ENCODE measurements at places on chromosomes 5 and 9. TPM values are rescaled to one million over a fixed set of nuclear protein-coding genes. Genes with fewer than 3 reads are reported as not detected.

GRCh38 chr5:102771435-102771834, 16.3 kb downstream of the PAM start:
- H3K4me1 ChIP-seq = peaks cover 5% of the 10 kb centered on the region
- no peak overlapping the region for H3K4me3 ChIP-seq
- DNase-seq = no peak
- H3K27ac ChIP-seq = no peak overlapping the region
- H3K36me3 ChIP-seq = no peaks in the 10 kb centered on the region

DNA sequence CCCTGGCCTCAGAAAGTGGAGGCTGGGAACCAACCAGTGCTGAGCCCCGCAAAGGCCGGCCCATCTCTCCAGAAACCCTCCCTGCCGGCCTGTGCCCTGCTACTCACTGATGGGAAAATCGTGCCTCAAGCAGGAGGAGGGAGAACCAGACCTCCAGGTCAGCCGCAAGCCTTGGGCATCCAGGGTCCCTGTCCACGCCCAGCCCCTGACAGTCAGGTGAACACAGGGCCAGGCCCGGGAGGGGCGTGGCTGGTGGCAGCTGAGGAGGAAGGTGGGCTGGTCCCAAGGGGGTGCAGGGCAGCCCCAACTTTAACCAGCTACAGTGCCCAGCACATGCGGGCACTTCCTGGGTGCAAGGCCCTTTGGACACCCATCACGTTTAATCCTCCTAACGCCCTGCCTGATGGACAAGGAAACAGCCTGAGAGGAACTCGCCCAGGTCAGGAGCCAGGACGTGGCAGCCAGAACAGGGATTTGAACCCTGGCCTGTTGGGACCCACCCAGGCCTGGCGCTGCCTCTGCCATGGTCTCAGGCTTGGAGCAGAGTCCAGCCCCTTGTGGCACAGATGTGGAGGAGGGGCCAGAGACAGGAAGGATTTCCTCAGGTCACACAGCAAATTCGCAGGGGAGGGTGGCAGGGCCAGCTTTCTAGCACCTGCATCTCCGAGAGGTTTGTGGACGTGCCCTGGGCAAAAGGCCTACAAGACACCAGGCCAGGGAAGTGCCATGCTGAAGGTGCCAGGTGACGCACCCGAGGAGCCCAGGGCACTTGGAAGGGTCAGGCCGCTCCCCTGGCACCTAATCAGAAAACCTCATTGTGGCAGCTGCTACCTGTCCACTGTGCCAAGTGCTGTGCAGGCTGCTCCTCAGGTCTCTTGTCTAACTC, 4.5 kb downstream of the RALGDS start:
- no peaks in the 10 kb centered on the region for H3K27me3 ChIP-seq
- no peak overlapping the region for H3K4me3 ChIP-seq
- no peak for DNase-seq
- peaks cover 68% of the 10 kb centered on the region for H3K4me1 ChIP-seq
- no peaks in the 10 kb centered on the region for H3K36me3 ChIP-seq
- H3K27ac ChIP-seq = peak overlapping the region; percentile 43

DNA sequence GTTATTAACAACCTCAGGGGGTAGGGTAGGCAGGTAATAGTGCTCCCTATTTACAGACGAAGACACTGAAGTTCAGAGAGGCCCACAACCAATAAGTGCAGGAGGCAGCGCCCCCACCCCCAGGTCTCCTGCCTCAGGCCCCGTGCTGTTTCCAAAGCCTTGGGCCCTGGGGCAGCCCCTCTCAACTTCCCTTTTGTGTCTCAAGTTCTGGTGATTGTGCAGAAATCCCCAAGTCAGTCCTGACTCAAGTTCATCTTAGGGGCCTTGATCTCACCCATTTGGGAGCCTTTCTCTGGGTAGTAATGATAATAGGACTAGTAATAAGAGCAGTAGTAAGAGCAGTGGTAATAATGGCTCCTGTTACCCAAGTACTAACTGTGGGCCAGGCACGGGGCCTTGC, 35.5 kb upstream of the ASS1 start:
- no peak overlapping the region for H3K27ac ChIP-seq
- no peaks in the 10 kb centered on the region for H3K36me3 ChIP-seq
- H3K27me3 ChIP-seq = no peaks in the 10 kb centered on the region
- H3K4me3 ChIP-seq = no peak overlapping the region

GRCh38 chr5:5523066-5523505, 100.6 kb downstream of the ICE1 start:
- no peaks in the 10 kb centered on the region for H3K36me3 ChIP-seq
- DNase-seq = peak; percentile 46
- no peaks in the 10 kb centered on the region for H3K27me3 ChIP-seq
- H3K4me1 ChIP-seq = peaks cover 7% of the 10 kb centered on the region

DNA sequence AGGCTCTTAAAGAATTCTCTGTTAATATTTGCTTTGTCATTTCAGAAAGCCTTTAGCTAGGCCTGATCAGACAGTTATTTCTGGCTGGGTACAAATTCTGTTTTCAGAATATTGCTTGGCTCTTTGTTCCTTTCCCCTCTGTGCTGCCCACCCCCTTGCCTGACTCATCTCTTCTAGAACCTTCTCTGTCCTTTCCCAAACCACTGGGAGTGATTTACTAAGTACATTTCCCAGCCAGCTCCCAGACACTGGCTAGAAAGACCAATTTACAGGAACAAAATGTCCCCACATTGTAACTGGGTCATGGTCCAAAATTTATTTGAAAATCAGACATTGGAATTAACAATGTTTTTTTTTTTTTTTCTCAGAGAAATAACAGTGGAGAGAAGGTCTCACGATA, 133.1 kb upstream of the MAP1B start:
- no peak overlapping the region for H3K4me3 ChIP-seq
- no peaks in the 10 kb centered on the region for H3K4me1 ChIP-seq
- H3K27ac ChIP-seq = no peak overlapping the region
- no peaks in the 10 kb centered on the region for H3K27me3 ChIP-seq

- H3K27ac ChIP-seq = no peak overlapping the region
- peaks cover 3% of the 10 kb centered on the region for H3K36me3 ChIP-seq
- H3K4me1 ChIP-seq = peaks cover 7% of the 10 kb centered on the region
- H3K27me3 ChIP-seq = no peaks in the 10 kb centered on the region
- DNase-seq = no peak
Measured at GRCh38 chr9:137078701-137079400, 1.5 kb downstream of the UAP1L1 start.

DNA sequence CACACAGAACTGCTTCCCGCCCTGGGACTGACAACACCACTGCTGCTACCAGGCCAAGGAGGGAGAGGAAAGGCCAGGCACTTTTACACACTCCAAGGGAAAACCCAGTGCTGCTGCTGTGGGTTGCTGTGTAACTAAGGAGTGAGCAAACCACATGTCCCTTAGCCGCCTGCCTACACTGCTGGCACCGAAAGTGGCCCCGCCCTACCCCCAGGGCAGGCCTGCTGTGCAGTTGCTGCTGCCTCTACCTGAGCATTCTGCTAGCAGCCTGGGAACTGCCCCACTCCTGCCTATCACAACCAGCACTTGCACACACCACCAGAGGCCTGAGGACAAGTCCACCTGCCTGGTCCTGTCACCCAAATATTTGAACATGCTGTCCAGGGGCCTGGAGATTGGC, 740.9 kb downstream of the DTWD2 start:
- H3K36me3 ChIP-seq = no peaks in the 10 kb centered on the region
- no peak overlapping the region for H3K27ac ChIP-seq
- no peaks in the 10 kb centered on the region for H3K27me3 ChIP-seq
- no peaks in the 10 kb centered on the region for H3K4me1 ChIP-seq

- no peaks in the 10 kb centered on the region for H3K27me3 ChIP-seq
- H3K36me3 ChIP-seq = no peaks in the 10 kb centered on the region
- H3K4me3 ChIP-seq = no peak overlapping the region
- no peak for DNase-seq
- H3K27ac ChIP-seq = no peak overlapping the region
Measured at GRCh38 chr9:124490004-124490403, 17.2 kb downstream of the NR5A1 start.

DNA sequence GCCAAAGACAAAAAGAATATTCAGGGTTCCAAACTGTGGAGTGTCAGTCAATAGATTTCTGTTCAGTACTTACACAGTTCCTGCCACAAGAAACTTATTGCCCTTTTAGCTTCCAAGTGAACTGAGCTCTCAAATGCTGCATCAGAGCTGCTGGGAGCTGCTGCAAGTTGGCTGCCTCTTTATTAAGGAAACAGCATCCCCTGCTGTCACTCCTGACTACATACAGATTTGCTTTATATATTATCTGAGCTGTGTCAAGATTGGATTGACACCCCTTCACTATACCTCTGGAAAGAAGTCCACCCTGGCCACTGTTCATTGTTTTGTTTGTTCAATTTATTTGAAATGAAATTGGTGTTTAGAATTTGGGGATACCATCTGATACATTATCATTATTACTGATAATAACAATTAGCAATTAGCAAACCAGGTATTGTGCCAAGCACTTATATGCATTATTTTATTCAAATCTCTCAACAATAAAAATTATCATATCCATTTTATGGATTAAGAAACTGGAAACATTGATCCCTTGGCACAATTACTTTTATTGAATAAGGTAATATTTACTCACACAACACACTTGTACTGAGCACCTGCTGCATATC, 16.4 kb upstream of the C5orf58 start:
- no peaks in the 10 kb centered on the region for H3K4me1 ChIP-seq
- no peaks in the 10 kb centered on the region for H3K27me3 ChIP-seq
- H3K4me3 ChIP-seq = no peak overlapping the region

GRCh38 chr5:39426746-39427105, 1.9 kb upstream of the DAB2 start:
- H3K4me3 ChIP-seq = no peak overlapping the region
- H3K36me3 ChIP-seq = no peaks in the 10 kb centered on the region
- peaks cover 4% of the 10 kb centered on the region for H3K4me1 ChIP-seq
- no peak for DNase-seq

GRCh38 chr5:141149812-141150211, at the start of gene PCDHB6:
Gene PCDHB6 (plus strand): TSS chr5:141150057. CDS start chr5:141150258, 201 bp downstream.
- no peak for DNase-seq
- no peak within 1 kb of the TSS for H3K27ac ChIP-seq
- no peak within 1 kb of the TSS for H3K4me3 ChIP-seq
- no peaks in the 10 kb centered on the region for H3K36me3 ChIP-seq
- no peaks in the 10 kb centered on the region for H3K27me3 ChIP-seq
- H3K4me1 ChIP-seq = no peaks in the 10 kb centered on the region

DNA sequence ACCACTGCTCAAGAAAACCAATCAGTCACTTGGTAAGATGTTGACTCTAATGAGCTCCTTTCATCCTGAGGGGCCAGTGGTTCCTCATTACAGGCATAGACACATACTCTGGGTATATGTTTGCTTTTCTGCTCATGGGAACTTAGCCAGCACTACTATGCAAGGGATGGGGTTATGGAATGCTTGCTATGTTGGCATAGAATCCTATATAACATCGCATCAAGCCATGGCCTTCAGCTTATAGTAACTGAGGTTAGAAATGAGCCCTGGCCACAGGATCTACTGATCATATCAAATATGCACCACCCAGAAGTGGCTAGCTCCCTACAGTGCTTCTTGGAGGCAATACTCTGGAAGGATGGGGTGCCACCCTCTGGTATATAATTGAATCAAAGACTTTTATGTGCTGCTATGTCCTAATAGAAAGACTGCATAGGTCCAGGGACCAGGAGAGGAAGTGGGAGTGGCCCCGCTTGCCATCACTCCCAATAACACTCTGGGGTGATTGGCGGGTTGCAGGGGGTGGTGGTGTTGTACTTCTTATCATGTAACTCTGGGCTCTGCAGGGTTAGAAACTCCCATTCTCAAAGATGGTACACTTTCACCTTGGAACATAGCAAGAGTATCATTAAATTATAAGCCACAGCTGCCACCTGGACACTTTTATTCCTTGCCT, 70.3 kb downstream of the ZNF366 start:
- no peak overlapping the region for H3K27ac ChIP-seq
- no peaks in the 10 kb centered on the region for H3K36me3 ChIP-seq
- H3K27me3 ChIP-seq = no peaks in the 10 kb centered on the region
- DNase-seq = no peak
- no peak overlapping the region for H3K4me3 ChIP-seq

- H3K4me3 ChIP-seq = no peak overlapping the region
- H3K27ac ChIP-seq = no peak overlapping the region
- H3K27me3 ChIP-seq = no peaks in the 10 kb centered on the region
- no peak for DNase-seq
Measured at GRCh38 chr5:60992871-60993270, 47.9 kb downstream of the NDUFAF2 start.

GRCh38 chr5:73447530-73448462, 781 bp downstream of the FOXD1 start:
- peak; percentile 28 for DNase-seq
- peaks cover 82% of the 10 kb centered on the region for H3K27me3 ChIP-seq
- H3K4me1 ChIP-seq = peaks cover 16% of the 10 kb centered on the region
- H3K27ac ChIP-seq = no peak overlapping the region

DNA sequence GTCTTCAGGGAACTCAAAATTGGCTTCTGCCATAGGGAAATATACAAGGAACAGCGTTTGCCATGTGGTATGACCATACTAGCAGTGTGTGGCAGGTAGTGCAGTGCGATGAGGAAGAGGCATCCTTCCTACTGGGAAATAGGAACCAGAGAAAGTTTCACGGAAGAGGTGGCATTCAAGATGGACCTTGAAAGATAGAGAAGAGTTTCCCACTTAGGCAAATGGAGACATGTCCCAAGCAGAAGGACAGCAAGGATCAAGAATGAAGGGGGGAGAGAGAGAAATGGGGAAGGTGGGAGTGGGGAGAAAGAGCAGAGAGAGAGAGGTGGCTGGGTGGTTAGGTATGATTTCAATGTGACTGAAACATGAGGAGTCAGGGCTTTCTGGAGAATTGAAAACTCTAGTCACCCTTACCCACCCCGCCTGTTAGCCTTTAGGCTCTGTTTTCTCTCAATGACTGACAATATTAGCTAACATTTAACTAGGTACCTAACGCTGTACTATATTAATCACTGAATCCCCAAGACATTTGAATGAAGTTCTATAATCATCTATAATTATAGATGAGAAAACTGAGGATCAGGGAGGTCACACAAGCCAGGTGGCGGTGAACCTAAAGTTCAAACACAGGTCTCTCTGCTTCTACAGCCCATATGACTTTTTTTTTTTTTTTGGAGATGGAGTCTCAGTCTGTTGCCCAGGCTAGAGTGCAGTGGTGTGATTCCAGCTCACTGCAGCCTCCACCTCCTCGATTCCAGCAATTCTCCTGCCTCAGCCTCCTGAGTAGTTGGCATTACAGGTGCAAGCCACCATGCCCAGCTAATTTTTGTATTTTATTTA, 171.3 kb downstream of the NR3C1 start:
- no peak for DNase-seq
- H3K27ac ChIP-seq = no peak overlapping the region
- H3K4me1 ChIP-seq = peaks cover 24% of the 10 kb centered on the region
- no peak overlapping the region for H3K4me3 ChIP-seq
- H3K27me3 ChIP-seq = no peaks in the 10 kb centered on the region

CANX gene
- 710 TPM for total RNA-seq

SLC6A7 gene
- total RNA-seq = not detected

STKLD1 gene
- total RNA-seq = 0.24 TPM

PCDHA6 gene
- total RNA-seq = not detected

MEIKIN gene
- not detected for total RNA-seq

ENTREP1 gene
- not detected for total RNA-seq

PCDHB1 gene
- not detected for total RNA-seq

SOHLH1 gene
- total RNA-seq = not detected

TMEFF1 gene
- total RNA-seq = 0.37 TPM

UHRF2 gene
- 55.2 TPM for total RNA-seq

Measured in CD8-positive, alpha-beta memory T cell (primary cell).